ENCODE measurements at places on chromosomes 2 and 18.

DNA sequence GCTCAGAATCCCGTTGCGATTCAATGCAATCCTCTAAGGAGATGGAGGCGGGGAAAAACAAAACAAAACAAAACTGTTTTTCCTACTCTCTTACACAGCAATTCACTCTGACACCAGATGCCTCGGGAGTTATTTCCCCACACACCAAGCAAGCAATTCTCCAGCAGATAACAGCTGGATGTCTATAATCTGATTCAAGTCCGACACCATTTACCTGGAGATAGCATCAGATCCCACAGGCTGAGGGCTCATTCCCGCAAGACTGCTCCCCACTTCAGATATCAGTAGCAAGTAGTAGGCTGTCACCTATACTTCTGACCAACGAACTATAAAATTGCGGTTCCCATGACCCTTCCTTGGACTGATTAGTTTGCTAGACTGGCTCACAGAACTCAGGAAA lies 58.7 kb downstream of the DTNB start:
- no peaks in the 10 kb centered on the region for H3K36me3 ChIP-seq
- no peaks in the 10 kb centered on the region for H3K4me1 ChIP-seq
- no peak overlapping the region for H3K27ac ChIP-seq
- H3K27me3 ChIP-seq = peaks cover 20% of the 10 kb centered on the region
- no peak for DNase-seq

DNA sequence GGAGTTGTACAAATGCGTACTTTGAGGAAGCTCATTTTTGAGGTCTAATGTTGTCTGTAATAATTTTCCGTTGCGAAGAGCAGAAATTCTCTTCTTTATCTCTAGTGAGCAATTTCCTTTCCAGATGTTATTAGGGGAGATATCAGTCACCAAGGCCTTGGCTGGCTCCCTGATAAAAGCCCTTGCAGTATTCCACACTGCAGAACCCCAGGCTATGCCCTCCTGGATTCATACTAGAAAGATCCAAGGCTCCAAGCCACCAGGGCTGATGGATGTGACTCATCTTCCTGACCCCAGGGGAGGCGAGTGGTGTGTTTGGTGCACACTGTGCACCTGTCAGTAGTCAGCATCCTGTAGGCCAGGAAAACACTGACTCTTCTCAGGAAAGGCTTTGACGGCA lies 34.7 kb downstream of the INO80C start:
- H3K27ac ChIP-seq = no peak overlapping the region
- no peak overlapping the region for H3K4me3 ChIP-seq
- peaks cover 15% of the 10 kb centered on the region for H3K4me1 ChIP-seq
- peak; percentile 65 for DNase-seq

GRCh38 chr2:109256111-109256510 lies 127.1 kb downstream of the SH3RF3 start:
- no peaks in the 10 kb centered on the region for H3K4me1 ChIP-seq
- H3K27ac ChIP-seq = no peak overlapping the region
- peaks cover 62% of the 10 kb centered on the region for H3K27me3 ChIP-seq
- no peak for DNase-seq
- H3K4me3 ChIP-seq = no peak overlapping the region

GRCh38 chr2:48120759-48121242 lies 214.5 kb upstream of the FBXO11 start:
- no peaks in the 10 kb centered on the region for H3K36me3 ChIP-seq
- H3K27ac ChIP-seq = peak overlapping the region; percentile 62
- H3K4me1 ChIP-seq = 0 out of 2 replicates have a peak, but pooled peaks cover 5% of the 10 kb centered on the region

GRCh38 chr2:23592898-23593751 lies 208.1 kb downstream of the KLHL29 start:
- H3K27ac ChIP-seq = no peak overlapping the region
- no peak overlapping the region for H3K4me3 ChIP-seq

DNA sequence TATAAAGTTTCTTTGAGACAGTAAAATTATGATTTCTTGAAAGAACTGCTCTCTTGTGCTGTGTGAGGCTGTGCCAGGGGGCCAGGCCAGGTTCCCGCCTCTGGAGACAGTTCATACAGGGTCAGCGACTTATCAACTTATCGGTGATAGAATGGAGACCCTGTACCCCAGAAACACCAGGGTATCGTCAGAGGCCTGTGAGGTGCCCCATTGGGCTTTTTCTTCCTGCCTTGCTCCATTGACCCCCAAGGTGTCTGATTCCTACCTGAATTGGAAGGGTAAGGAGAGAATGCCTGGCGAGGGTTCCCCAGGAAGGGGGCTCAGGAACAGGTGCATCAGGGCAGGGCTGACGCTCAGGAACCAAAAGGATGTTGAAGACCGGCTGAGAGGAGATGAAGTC lies 4.3 kb downstream of the DLX1 start:
- no peaks in the 10 kb centered on the region for H3K27me3 ChIP-seq
- H3K36me3 ChIP-seq = peaks cover 20% of the 10 kb centered on the region
- no peak for DNase-seq
- H3K4me3 ChIP-seq = no peak overlapping the region
- H3K27ac ChIP-seq = no peak overlapping the region
- peaks cover 7% of the 10 kb centered on the region for H3K4me1 ChIP-seq

GRCh38 chr18:75070625-75071483 lies 138.1 kb downstream of the PTGR3 start:
- H3K36me3 ChIP-seq = no peaks in the 10 kb centered on the region
- no peaks in the 10 kb centered on the region for H3K4me1 ChIP-seq
- DNase-seq = peak; percentile 18
- H3K27me3 ChIP-seq = peaks cover 59% of the 10 kb centered on the region
